ENCODE measurements at places on chromosomes 16 and 17.

DNA sequence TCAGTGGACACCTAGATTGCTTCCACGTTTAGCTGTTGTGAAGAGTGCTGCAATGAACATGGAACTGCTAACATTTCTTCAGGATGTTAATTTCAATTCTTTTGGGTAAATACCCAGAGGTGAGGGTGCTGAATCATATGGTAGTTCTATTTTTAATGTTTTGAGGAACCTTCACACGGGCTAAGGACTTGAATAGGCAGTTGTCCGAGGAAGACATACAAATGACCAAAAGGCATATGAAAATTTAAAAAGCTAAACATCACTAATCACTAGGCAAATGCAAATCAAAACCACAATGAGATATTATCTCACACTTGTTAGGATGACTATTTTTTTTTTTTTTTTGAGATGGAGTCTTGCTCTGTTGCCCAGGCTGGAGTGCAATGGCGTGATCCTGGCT, 173.3 kb downstream of the PRKCB start:
- DNase-seq: no peak

GRCh38 chr17:77640252-77640651, 318.3 kb upstream of the TNRC6C start:
- DNase-seq: no peak

GRCh38 chr17:28662527-28662829, 473 bp downstream of the SUPT6H start:
- no peak for DNase-seq

DNA sequence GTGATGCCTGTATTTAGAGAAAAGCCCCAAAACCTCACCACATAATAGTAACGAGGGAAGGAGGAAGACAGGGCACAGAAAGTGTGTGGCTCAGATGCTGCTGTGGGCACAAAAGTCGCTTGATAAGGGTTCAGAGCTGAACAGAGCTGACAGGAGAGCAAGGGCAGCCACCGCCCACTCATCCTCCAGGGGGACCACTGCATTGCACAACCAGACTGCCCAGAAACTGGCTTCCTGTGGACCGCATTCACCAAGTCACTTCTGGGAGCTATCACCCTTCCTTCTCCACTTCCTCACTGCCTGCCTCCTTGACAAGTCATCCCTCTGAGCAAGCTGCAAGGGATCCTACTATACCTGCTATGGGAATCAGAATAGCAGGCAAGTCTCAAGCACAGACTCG, 512.4 kb upstream of the CDH11 start:
- DNase-seq: peak; percentile 17

DNA sequence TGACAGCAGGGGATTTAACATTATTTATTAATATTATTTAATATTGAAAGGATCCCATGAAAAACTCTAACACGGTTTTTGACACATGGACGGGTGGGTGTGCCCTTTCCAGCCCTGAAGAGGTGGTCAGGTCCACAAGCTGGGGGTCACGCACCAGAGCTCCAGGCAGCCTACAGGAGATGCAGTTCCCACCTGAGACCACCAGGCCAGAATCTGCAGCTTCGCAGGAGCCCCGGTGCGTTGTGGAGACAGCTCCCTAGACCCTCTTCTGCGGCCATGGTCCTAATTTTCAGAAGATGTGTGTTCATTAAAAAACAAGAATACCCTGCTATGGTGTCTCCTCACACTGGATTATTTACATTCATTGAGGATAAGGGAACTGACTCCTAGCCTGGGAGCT, 331.1 kb downstream of the C16orf95 start:
- DNase-seq: no peak
